Renal cortical epithelial cell (primary cell): ENCODE measurements at places on chromosomes 11 and 22.

DNA sequence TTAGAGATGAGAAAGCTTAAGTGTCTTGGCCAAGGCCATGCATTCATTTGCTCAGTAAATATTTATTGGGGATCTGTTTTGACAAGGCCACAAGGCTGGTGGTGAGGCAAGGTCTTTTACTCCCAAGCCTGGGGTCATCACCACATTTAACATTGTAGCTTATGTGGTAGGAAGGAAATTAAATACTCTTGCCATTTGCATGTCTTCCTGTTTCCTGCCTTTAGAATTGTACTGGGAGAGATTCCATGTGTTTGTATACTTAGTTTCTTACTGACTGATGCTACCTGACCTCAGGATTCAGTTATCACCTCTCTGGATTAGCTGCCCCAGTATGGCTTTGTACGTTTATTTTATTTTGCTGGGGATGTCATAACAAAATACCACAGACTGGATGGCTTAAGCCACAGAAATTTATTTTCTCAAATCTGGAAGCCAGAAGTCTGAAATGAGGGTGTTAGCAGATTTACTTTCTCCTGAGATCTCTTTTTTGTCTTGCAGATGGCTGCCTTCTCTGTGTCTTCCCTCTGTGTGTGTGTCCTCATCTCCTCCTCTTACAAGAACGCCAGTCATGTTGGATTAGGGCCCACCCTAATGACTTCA, 44.8 kb downstream of the SPECC1L start:
- no peak for DNase-seq

- DNase-seq: no peak
Observed at GRCh38 chr22:22916215-22916951, 28.8 kb downstream of the IGLL5 start.

DNA sequence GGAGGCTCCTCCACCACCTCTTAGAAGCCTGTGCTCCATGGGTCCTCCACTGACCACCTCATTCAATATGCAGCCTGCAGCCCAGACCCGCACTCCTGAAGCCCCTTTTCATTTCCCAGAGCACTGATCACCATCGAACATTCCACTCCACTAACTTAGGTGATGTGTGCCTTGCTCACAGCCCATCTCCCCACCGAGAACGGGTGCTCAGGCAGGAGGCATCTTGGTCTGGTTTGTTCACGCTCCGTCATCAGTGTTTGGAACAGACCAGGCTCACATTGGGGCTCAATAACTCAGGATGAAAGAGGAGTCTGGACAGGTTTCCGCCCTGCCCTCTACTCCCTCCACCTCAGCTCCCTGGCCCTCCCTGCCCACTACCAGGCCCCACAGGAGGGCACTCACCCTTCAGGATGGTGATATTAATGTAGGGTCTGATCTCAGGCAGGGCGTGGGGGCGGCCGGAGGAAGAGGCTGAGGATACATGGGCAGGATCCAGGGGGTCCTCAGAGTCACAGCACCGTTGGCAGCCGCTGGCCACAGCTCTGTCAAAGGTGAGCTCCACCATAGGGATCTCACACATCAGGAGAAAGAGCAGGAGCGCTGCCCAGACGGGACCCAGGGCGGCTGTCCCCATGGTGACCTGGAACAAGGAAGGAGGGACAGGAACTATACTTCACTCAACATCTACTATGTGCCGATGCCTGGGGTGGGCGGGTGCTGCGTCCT, 3.1 kb downstream of the C1QTNF6 start:
- no peak for DNase-seq

GRCh38 chr22:48838846-48839730, 988.6 kb downstream of the BRD1 start:
- no peak for DNase-seq

DNA sequence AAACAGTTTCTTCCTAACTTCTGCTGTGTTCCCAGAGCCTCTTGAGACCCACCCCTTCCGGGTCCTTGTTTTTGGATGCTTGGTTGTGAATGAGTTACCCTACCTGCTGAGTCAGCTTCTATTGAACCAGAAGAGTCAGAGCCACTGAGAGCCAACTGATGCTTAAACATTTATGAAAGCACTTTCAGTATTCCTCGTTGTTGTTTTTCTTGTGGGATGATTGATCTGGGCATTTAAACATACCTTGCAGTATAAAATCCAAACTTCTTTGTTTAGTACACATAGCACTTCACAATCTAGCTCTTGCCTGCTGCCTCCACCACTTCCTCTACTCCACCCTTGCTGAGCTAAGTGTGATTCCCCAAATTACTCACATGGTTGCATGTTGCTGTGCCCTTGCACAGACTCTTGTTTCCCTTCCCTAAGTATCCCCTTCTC, 5.5 kb downstream of the PRSS23 start:
- DNase-seq: peak; percentile 81

GRCh38 chr11:111362887-111363411, 16.1 kb downstream of the POU2AF1 start:
- DNase-seq: no peak
